Stimulated activated CD8-positive, alpha-beta memory T cell treated with anti-CD3 and anti-CD28 coated beads, Interleukin-15, amount 100 ng/mL, for 4 hours (primary cell): ENCODE measurements at places on chromosomes 4 and X.

DNA sequence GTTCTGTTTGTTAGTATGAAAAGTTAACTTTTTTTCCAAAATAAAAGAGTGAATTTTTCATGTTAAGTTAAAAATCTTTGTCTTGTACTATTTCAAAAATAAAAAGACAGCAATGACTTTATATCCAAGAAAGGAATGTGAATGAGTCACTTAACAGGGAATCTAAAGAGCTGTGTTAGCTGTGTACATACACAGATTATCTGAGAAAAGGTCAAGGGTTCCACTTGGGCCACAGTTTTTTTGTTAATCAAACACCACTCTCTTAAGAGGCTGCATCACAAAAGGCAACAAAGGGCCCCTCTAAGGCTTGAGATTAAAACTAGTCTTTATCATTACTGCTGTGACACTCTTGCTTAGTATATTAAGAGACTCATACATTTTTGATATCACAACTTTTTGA, 82.1 kb downstream of the FIP1L1 start:
- no peak for DNase-seq

GRCh38 chr4:65971686-65972085, 301.4 kb upstream of the EPHA5 start:
- no peak for DNase-seq

- no peak for DNase-seq
Measured at GRCh38 chr4:181525634-181526033, 717.6 kb upstream of the TENM3 start.

GRCh38 chr4:133982533-133983224, 218.9 kb downstream of the PABPC4L start:
- DNase-seq, result no peak

DNA sequence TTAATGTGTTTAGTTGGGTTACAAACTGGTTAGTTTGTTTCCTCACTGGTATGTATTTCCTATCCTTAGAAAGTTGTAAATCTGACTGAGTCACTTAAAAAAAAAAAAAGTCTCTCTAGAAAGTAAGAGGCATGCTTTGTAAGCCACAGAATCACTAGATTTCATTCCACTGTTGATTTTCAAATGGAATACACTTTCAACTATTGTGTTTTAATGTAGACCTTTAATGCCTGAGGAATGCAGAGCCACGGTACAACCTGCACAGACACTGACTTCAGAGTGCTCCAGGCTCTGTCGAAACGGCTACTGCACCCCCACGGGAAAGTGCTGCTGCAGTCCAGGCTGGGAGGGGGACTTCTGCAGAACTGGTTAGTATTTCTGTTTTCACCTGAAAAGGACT, 88.6 kb downstream of the HHIP start:
- no peak for DNase-seq

DNA sequence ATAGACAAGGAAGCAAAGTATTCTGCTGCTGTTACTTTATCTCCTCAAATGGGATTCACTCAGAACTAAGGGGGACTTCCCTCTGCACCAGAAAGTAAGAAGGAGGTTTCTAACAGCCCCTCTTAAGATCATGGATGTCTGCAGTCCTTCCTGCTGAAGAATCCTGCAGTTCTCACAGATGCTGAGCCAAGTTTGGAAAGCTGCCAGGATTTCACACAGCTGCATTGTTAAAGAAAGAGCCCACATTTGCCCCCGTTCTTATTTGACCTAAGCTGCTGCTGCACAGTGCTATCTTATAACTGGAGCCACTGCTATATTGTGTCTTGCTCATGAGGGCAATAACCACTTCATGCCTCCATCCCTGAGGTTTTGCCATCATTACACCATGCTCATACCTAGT, 81.1 kb downstream of the FAAH2 start:
- no peak for DNase-seq

DNA sequence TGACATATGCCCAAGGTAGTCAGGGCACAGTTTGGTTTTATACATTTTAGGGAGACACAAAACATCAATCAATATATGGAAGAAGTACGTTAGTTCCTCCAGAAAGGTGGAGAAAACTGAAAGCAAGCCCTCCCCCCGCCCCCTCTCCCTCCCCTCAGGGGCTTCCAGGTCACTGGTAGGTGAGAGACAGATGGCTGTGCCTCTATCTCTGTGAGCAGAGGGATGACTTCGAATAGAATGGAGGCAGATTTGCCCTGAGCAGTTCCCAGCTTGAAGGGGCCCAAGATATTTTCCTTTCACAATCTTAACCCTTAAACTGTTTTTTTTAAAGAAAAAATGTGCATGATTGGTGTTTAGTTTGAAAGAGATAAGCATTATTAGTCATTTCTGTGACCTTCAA, 114.0 kb downstream of the PCDH10 start:
- no peak for DNase-seq

- no peak for DNase-seq
Measured at GRCh38 chr4:97664741-97665140, 478.5 kb downstream of the STPG2 start.

- DNase-seq, result no peak
Measured at GRCh38 chr4:121150003-121150402, 14.1 kb downstream of the TNIP3 start.

GRCh38 chrX:110132450-110133114, 129.7 kb downstream of the TMEM164 start:
- no peak for DNase-seq

DNA sequence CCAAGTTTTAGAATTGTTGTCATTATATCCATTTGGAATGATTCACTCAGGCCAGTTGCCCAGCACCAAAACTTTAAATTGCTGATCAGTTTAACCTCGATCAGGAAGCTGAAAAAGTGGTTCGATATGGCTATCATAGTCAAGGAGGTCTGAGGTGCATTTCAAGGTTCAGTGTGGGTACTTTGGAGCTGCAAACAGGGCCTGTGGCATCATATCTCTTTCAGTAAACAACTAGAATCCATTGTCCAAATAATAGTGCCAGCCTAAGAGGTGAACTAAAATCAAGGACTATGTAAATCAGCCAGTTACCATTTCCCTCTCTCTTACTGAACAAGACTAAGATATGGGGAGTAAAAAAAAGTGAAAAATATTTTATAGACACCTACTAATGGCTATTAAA, 14.2 kb downstream of the TMEM47 start:
- DNase-seq, result no peak

DNA sequence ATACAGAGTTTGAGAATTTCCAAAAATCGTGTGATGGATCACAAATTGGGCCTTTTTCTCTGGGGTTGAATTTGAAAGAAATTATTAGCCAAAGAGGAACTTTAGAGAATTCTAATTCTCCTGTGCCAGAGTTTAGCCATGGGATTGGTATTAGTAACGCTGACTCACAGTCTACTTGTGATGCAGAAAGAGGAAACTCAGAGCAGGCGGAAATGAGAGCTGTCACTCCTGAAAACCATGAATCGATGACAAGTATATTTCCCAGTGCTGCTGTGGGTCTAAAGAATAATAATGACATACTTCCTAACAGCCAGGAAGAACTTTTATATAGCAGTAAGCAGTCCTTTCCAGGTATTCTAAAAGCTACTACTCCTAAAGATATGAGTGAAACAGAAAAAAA, 64.9 kb downstream of the N4BP2 start:
- no peak for DNase-seq

DNA sequence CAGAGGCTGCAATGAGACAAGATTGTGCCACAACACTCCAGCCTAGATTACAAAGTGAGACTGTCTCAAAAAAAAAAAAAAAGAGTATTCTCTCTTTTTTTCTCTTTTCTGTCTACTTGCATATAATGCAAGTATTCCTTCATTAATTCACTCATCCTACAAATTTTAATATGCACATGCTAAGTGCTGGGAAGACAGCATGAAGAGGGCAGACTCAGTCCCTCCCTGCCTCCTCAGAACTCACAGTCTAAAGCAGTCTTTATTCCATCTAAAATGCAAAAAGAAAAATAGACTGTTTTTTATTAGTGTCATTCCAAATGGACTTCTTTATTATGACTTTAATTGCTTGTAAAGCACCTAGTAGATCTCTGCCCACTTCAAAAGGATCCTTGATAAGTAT, 85.6 kb downstream of the NKX6-1 start:
- DNase-seq, result no peak

GRCh38 chr4:79209081-79209480, 116.8 kb downstream of the NAA11 start:
- DNase-seq, result no peak

GRCh38 chr4:59540311-59540710, 1659.8 kb upstream of the ADGRL3 start:
- no peak for DNase-seq

- DNase-seq, result no peak
Measured at GRCh38 chr4:139085141-139085540, 69.6 kb downstream of the NOCT start.

DNA sequence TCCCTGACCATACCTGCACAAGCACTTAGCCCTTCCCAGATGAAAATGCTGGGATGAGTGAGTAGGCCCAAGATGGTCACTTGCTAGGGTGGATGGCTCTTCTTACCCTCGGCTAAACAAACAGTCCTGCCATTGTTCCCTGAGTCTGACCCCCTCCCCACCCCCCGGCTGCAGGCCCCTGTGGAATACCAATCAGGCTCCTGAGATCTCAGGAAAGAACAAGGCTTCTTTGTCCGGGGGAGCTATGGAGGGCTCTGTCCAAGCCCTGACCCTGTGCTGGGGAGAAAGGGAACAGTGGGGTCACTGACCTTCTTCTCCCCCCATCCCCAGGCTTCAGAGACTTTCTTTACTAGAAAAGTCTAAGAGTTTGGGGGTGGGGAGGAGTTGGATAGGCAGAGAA, 6.0 kb downstream of the PLP1 start:
- no peak for DNase-seq

GRCh38 chrX:55240788-55241340, 20.7 kb downstream of the PAGE5 start:
- DNase-seq, result no peak

DNA sequence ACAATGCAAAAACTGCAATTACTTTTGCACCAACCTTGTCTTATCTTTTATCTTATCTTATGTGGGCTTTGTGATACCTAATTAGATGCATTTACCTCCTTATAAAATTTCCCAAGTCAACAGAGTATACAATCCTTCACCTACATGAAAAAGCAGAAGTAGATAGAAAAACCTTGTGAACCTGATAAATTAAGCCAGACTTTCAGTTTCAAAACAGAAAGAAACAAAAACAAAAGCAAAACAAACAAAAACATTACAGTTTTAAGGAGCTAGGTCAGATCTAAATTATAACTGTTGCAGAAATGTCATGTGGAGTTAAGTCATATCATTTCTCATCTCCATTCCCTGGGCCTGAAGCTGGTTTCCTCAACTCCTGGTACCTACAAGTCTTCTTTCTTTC, 24.9 kb upstream of the CXXC4 start:
- DNase-seq, result no peak

GRCh38 chr4:77990904-77991358, 66.2 kb upstream of the FRAS1 start:
- no peak for DNase-seq

DNA sequence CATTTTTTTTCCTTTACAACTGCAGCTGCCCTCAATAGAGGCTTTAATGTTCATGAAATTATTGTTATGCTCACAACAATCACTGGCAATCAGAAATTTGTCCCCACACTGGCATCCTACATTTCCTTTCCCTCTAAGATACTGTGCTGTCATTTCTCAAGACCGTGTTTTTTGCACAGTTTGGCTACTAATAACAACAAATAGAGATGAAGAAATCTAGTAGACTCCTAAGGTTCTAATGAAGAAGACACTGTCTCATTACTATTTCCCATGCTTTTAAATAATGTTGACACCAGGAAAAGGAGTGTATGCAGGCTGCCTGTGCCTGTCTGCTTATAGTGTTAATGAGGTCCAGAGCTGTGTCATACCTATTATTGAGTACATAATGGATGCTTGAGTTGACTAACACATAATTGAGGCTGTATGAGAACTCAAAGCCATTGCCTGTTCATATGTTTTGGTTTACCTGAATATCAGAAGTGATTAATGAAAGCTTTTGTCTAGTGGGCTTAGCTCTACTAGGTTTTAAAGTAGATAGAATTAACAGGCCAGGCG, 1.5 kb upstream of the EIF4E start:
- DNase-seq, result no peak

- no peak for DNase-seq
Measured at GRCh38 chrX:71666240-71667223, 814 bp upstream of the LOC101059915 start.

DNA sequence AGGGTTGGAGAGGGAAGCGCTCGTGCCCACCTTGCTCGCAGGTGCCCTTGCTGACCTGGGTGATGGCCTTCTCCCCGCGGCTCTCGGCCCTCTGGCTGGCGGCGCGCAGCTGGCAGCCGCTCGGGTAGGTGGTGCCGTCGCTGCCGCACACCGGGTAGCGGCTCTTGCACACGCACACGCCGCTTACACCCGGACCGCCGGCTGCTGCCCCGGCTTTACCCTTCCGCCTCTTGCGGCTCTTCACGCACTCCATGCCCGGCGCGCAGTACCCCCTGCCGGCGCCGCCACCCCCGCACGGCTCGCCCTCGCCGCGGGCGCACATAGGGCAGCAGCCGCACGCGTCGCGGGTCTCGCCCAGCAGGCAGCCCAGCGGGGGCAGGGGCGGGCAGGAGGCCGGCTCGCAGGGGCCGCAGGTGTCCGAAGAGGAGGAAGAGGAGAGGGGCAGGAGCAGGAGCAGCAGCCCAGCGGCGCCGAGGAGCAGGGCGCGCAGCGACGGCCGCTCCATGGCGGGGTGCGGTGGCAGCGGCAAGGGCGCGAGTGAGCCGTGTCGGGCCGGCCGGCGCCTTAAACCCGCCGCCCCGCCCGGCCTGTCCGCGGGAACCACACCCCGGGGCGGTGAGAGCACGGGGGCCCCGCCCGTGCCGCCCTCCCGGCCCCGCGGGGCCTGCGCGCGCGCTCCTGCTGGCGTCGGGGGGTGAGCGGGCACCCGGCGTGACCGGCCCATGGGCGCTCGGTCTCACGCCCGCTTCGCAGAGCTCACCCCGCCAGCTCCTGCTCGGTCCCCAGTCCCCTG, at the start of gene IGFBP7:
IGFBP7 (minus strand) TSS at position 539 of the 793 bp plus-strand sequence; CDS start at position 505, 34 bp downstream.
- DNase-seq, result no peak

- DNase-seq, result peak; percentile 16
Measured at GRCh38 chr4:15805583-15806517, 27.7 kb downstream of the CD38 start.

DNA sequence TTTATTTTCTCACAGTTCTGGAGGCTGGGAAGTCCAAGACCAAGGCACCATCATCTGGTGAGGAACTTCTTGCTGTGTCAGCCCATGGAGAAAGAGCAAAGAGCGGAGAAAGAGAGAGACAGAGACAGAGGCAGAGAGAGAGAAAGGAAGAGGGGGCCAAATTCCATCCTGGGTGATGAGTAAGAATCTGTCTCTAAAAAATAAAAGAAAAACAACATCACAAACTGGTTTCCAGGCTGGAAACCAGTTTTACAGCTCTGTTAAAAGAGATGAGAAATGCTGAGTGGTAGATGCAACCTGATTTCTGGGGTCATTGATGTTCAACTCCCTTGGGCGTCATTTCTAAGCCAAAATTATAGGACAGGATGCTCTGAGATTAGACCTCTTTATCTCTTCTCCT, 72.9 kb downstream of the SHOX start:
- DNase-seq, result no peak

GRCh38 chr4:171857302-171858012, 44.3 kb downstream of the GALNTL6 start:
- no peak for DNase-seq
